ENCODE measurements at places on chromosomes 11 and 22. TPM values are rescaled to one million over a fixed set of nuclear protein-coding genes. Genes with fewer than 3 reads are reported as not detected.

DRAP1 gene
- 93.9 TPM for total RNA-seq

APOA4 gene
- not detected for total RNA-seq

CEND1 gene
- 0.17 TPM for total RNA-seq

OR52E6 gene
- not detected for total RNA-seq

CCDC89 gene
- not detected for total RNA-seq

MAPK8IP1 gene
- 3.1 TPM for total RNA-seq

RCOR2 gene
- 0.09 TPM for total RNA-seq

CRYAB gene
- total RNA-seq, result 1.0 TPM

TIGD3 gene
- 0.23 TPM for total RNA-seq

GLYATL1B gene
- total RNA-seq, result not detected

OR10A3 gene
- not detected for total RNA-seq

PLAAT5 gene
- total RNA-seq, result not detected

SBF1 gene
- 50.0 TPM for total RNA-seq

CTSW gene
- not detected for total RNA-seq

PDGFB gene
- total RNA-seq, result 75.7 TPM

KREMEN1 gene
- 0.56 TPM for total RNA-seq

SLC22A24 gene
- total RNA-seq, result not detected

RIMBP3C gene
- total RNA-seq, result 0.09 TPM

VSIG10L2 gene
- not detected for total RNA-seq

SLC1A2 gene
- not detected for total RNA-seq

CBLIF gene
- total RNA-seq, result not detected

RAB3IL1 gene
- total RNA-seq, result 9.9 TPM

OVCH2 gene
- total RNA-seq, result not detected

SVIP gene
- 16.5 TPM for total RNA-seq

RFPL2 gene
- total RNA-seq, result not detected

RPS6KA4 gene
- 46.6 TPM for total RNA-seq

TTC28 gene
- total RNA-seq, result 27.2 TPM

SAA4 gene
- total RNA-seq, result not detected

ABCC8 gene
- total RNA-seq, result not detected
